ENCODE measurements at places on chromosomes 5 and 9.
A peak's percentile ranks its signal among the peaks of the same experiment; 100 is the strongest.

- no peak for DNase-seq
Measured at GRCh38 chr5:145588113-145588512, 247.0 kb downstream of the PRELID2 start.

DNA sequence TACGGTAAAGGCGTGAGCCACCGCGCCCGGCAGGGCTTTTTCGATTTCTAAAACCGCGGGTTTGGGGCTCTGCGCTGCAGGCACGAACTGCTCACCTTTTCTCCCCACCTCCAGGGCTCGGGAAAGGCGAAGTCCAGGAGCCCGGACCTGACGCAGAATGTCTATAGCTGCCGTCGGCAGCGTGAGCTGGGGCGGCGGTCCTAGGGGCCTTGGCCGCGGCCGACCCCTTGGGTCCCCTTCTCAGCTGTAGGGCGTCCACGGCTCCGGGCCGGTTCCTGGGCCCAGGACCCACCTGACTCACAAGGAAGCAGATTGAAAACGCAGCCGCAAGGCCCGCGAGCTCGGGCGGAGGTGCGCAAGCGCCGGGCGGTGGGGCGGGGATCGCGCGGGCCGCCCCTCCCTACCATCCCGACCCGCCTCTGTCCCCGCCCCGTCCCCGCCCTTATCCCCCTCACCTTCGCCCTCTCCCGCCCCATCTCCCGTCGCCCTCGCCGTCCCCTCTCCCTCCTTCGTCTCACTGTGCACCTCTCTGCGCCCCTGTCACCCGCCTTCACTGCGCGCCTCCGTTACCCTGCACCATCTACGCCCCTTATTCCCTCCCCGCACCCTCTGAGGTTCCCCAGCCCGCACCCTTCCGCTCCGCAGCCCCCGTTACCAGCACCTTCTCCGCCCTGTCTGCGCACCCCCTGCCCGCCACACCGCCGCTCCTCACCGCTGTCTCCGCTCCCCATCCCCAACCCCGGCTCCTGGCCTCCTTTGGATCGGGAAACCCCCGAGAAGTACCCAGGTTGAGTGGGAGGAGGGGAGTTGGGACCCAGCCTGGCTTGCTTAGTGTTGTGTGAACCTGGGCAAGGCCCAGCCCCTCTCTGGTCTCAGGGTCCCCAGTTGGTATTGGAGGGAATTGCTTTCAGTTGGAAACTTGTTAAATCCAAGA, at the start of gene HDHD3:
Gene HDHD3 (minus strand): TSS at position 353 of the 934 bp plus-strand sequence. CDS start 2,632 bp downstream, outside the sequence.
- DNase-seq = peak; percentile 71

- no peak for DNase-seq
Measured at GRCh38 chr5:148776780-148777179, 49.6 kb upstream of the ADRB2 start.

DNA sequence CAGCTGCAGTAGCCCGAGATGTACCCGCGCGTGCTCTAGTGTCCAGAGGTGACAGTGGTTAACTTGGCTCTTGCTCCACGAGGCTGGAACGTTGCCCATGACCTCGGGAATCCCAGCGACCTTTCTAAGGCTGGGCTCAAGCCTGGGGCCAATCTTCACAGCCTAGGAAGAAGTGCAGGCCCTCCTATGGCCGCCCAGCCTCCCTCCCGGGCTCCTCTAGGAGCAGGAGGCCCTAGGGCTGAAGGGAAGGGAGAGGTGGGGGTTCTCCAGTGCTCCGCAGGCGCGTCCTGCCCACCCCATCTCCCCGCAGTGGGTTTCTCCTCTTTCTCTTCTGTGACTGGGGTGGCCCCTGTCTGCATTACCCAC, 13.3 kb downstream of the NR2F1 start:
- DNase-seq = no peak

DNA sequence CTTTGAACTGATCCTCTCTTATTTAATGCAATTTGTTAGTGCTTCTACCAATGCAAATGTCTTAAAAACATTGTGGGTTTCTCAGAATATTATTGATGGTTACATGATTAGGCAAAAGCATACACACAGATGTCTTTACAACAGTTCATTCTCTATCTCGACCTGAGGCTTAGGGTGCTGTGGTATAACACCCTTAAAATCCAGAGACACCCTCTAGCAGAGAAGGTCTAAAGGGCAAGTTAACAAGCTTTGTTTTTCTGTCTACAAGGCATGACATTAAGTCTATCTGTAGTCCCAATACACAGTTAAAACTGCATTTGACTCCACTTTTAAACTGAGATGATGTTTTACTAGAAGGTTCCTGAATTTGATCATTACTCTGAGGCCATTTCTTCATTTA, 518.7 kb upstream of the MEF2C start:
- DNase-seq = no peak

- no peak for DNase-seq
Measured at GRCh38 chr5:1507961-1508658, 15.7 kb downstream of the LPCAT1 start.

GRCh38 chr5:150024346-150024984, 23.9 kb downstream of the HMGXB3 start:
- DNase-seq = no peak

DNA sequence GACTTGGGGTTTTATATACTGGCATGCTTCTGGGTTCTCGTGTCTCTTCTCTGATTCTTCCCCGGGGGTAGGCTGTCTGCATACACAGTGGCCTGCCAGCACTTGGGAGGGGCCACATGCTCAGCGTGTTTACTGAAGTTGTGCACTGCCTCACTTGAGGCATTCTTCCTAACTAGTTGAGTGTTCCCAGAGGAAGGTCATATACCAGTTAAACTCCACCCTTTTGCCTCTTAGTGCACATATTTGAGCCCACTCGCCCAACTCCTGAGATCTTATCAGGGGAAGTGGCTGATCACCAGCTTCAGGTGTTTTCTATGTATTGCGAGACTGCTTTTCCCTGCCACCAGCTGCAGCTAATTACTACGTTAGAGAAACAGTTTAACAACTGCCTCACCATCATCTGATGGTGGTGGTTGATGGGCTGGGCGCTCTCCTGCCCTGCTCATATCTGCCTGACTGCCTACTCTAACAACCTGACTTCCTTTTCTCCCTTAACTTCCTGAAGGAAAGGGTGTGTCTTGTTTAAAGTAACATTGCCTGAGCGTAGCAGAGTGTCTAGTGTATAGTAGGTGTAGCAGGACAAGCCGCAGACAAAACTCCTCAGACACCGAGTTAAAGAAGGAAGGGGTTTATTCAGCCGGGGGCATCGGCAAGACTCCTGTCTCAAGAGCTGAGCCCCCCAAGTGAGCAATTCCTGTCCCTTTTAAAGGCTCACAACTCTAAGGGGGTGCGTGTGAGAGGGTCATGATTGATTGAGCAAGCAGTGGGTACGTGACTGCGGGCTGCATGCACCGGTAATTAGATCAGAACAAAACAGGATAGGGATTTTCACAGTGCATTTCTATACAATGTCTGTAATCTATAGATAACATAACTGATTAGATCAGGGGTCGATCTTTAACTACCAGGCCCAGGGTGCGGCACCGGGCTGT, 60.1 kb upstream of the CLINT1 start:
- DNase-seq = no peak

DNA sequence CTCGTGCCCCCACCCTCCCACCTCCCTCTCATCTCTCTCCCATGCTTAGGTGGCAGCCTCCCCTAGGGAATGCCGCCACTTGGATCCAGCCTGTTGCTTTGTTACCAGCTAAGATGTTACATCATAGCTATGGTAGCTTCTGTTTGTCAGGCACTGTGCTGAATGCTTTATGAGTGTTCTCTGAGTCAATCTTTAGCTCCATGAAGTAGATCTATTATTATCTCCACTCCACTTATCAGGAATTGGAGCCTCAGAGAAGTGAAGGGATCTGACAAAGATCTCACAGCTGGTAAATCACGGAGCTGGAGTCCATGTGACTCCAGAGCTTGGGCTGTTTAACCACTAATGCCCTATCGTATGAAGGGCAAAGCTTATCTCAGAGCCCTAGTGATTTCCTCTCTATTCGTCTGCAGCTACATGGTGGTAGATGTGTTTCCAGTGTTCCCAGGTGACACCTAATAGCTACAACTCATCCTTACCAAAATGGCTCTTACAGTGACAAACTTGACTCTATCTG, 54.1 kb downstream of the GARNL3 start:
- no peak for DNase-seq

DNA sequence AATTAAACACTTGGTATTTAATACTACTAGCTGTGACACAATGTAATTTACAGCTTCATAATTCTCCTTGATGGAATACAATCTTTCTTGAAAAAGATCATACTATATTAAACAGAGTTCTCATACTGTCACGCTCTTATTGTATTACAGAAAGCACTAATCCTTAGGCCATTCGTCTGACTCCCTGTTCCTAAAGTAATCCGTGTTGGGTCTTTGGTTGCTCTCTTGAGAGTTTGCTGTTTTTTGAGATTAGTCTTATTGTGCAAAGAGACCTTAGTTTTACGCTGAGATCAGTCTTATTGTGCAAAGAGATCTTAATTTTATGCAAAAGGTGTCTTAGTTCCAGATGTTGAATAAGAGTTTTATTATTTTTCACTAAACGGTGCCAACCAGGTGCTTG, 190.6 kb downstream of the ISL1 start:
- DNase-seq = no peak

GRCh38 chr5:143161885-143162540, 241.5 kb downstream of the NR3C1 start:
- peak; percentile 16 for DNase-seq
